GM19239 (cell line): ENCODE measurements at places on chromosomes 1 and 21.

- DNase-seq, result no peak
Observed at GRCh38 chr1:17121881-17122280, 2.6 kb upstream of the PADI2 start.

- DNase-seq, result no peak
Observed at GRCh38 chr1:110161849-110162248, 11.6 kb downstream of the SLC6A17 start.

GRCh38 chr1:219669556-219669955, 56.7 kb upstream of the ZC3H11B start:
- no peak for DNase-seq

- DNase-seq, result peak; percentile 25
Observed at GRCh38 chr1:228927946-228928898, 192.9 kb downstream of the RHOU start.

DNA sequence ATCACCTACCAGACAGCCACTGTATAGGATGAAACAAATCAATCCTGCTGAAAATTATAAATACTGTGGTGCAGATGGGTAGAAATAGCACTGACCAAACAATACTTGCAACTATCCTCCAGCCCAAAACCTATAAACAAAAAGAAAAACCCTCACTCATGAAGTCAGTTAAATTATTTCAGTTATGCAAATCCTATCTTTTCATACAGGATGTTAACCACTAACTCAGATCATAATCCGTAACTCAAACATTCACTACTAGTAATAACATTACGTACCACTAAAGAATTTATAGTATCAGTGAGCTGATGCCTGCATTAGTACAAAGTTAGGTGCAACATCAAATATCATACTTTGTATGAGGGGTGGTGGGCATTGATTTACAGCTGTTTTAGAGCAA, 2.6 kb downstream of the NDC1 start:
- DNase-seq, result no peak

GRCh38 chr1:93033029-93033428, 46.1 kb upstream of the MTF2 start:
- DNase-seq, result no peak

DNA sequence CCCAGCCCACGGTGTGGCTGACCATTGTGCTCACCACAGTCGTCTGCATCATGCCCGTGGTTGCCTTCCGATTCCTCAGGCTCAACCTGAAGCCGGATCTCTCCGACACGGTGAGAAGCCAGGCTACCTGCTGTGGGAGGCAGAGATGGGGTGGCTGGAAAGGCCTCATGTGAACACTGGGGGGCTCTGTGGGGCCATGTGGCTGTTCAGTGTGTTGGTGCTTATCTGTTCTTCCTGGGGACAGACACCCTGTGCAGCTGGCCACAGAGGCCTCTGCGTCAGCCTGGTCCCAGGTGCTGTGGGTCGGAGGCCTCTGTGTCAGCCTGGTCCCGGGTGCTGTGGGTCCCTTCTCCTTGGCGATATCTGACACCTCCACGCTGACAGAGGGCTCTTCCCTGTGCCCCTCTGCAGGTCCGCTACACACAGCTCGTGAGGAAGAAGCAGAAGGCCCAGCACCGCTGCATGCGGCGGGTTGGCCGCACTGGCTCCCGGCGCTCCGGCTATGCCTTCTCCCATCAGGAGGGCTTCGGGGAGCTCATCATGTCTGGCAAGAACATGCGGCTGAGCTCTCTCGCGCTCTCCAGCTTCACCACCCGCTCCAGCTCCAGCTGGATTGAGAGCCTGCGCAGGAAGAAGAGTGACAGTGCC, 23.2 kb downstream of the ATP8B2 start:
- DNase-seq, result no peak

DNA sequence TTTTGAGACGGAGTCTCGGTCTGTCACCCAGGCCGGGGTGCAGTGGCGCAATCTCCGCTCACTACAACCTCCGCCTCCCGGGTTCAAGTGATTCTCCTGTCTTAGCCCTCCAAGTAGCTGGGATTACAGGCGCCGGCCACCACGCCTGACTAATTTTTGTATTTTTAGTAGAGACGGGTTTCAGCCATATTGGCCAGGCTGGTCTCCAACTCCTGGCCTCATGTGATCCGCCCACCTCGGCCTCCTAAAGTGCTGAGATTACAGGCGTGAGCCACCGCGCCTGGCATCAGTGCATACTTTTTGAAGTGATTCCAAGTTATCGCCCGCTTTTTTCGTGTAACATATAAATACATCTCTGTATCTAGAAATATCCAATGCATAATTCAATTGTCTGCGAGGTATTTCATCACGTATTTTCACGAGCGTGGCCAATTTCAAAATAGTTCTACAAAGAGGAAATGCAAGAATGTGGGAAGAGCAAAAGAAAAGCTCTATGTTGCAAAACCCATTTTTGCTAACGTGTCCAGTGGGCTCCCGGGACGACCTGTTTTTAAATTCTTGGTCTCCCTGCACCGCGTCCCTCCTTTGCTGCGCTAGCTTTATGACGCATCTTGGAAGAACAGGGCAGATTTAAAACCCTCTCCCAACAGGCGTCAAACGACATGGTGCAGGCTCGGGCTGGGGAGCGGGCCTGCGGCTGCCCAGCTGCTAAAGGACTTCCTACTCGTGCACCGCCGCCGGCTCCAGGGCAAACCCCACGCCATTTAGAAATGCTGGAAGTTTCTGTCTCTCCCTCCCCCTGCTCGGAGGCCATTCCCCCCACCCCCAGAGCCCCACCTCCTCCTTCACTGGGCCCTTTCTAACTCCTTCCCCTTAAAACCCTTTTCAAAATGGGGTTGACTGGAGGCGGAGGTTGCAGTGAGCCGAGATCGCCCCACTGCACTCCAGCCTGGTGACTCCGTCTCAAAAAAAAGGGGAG, 923 bp upstream of the IFNGR2 start:
- DNase-seq, result no peak

- no peak for DNase-seq
Observed at GRCh38 chr1:1442069-1442770, 6.7 kb downstream of the VWA1 start.

GRCh38 chr1:115725600-115725999, 42.9 kb downstream of the CASQ2 start:
- DNase-seq, result no peak

DNA sequence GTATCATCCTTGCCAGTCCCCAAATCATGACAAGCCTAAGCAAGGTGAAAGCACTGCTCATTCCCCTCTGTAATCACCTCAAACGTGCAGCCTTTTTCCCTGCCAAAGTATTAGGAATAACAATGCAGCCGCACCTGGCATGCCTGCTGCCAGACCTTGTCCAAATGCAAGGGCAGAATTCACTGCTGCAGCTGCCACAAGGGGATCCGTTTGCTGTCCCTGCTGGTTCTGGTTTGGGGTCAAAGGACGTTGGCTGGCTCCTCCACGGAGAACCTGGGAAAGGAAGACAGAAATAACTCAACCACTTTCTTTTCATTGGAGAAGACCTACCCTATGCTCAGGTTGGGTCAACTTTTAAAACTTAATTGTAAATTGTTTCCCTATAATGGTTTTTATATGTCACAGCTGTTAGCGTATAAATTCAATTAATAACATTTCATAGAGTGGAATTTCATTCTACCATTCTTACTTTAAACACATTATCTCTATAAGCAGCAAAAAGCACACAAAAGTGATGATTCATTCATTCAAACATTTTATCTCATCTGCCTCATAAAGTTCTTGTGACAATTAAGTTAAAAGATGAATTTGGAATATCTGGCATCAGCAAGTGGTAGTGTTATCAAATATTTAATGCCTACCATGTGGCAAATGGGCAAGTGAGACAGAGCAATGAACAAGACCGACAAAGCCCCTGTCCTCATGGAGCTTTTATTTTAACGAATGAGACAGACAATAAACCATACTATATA, 59.8 kb upstream of the SDC3 start:
- DNase-seq, result no peak

DNA sequence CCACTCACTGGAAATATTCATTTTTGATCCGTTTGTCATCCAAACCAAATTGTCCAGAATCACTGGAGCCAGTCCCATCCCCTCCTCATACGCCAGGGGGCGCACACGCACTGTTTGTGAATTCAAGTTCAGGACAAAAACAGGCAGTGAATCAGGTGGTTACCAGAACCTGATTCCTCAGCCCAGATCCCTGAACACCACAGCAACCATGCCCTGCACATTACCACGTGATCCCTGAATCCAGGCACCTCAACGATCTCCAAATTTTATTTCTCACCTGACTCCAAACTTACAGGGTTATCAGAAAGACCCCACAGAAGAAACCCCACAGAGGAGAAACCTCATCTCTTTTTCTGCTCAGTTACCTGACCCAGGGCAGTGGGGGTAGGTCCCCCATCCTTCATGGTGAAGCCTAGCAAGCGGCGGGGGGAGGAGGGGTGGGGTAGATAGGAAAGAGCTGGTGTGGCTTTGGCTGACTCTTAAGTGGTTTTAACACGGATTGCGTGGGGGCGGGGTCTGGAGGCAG, 1.4 kb upstream of the PTPRF start:
- peak; percentile 91 for DNase-seq

GRCh38 chr1:207565546-207566468, 69.8 kb downstream of the CR1 start:
- DNase-seq, result no peak

- no peak for DNase-seq
Observed at GRCh38 chr1:58620259-58620658, 43.2 kb upstream of the TACSTD2 start.

- no peak for DNase-seq
Observed at GRCh38 chr21:45393833-45394638, 10.9 kb upstream of the COL18A1 start.

DNA sequence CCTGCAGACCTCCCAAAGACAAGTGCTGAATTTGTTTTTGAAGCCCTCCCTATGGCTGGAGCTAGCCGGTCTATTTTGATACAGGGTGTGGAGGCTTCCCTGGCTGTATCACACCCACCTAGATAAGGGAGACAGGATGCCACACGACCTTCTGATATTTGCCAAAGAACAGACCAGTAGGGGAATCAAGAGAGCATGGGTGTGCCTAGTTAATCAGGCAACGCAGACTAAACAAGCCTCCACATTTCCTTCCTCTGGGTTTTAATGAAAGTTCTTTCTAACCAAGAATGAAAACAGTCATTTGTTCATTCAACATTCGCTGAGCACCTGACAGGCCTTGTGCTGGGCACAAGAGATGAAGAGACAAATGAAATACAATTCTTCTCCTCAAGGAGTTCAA, 446.8 kb downstream of the PLPP3 start:
- no peak for DNase-seq

DNA sequence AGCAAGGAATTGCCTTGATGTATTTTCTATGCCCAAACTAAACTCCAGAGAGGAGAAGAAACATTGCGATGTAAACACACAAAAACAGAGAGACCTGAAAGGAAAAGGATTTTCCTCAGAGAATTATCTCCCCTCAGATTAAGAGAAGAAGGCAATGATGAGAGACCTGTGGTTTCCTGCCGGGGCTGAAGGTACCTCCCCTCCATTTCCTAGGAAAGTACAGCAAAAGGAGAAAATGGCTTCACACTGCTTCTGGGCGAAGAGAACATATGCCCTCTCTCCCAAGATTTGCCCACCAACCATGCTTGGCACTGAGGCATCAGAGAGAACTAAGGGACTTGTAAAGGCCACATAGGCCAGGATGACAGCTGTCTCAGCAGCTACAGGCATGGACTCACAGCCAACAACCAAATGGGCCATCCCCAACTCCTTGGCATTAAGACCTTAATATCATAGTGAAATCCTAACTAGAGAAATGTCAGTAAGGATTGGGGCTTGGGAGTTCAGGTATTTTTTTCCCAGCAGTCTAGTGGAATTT, 523.0 kb downstream of the PTPRC start:
- DNase-seq, result no peak

DNA sequence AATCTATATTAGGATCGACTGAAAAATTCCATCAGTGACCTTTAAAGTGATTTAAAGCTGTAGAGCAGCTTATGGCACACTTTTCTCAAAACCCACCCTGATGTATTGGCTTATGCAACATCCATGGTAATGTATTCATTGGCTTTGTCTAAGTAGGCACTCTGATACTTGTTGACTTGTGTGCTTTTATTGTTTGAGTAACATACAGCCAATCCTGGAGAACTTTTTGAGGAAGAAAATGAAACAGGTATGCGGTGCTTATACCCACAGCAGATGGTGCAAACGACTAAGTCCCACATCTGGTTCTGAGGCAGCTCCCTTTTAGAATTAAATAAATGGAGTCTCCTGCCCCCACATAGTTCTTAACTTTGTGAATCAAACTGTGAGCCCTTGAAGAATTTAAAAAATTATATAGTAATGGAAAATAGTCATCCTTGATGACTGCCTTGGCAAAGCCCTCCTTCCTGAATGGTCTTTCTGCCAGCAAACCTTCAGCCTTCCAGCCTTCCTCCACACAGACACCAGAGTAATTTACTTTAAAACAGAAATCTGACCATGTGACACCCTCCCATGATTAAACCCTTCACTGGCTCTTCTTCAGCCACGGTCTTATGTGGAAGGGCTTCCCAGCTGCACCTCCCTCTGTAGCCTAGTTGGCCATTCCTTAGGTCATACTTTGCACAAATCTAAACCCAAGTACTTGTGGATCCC, 116.0 kb downstream of the BCAR3 start:
- DNase-seq, result no peak

GRCh38 chr1:57633056-57633455, 209.2 kb upstream of the DAB1 start:
- DNase-seq, result no peak

- no peak for DNase-seq
Observed at GRCh38 chr1:63877816-63878215, 104.0 kb downstream of the ROR1 start.

- no peak for DNase-seq
Observed at GRCh38 chr1:30444401-30444800, 279.0 kb downstream of the MATN1 start.

DNA sequence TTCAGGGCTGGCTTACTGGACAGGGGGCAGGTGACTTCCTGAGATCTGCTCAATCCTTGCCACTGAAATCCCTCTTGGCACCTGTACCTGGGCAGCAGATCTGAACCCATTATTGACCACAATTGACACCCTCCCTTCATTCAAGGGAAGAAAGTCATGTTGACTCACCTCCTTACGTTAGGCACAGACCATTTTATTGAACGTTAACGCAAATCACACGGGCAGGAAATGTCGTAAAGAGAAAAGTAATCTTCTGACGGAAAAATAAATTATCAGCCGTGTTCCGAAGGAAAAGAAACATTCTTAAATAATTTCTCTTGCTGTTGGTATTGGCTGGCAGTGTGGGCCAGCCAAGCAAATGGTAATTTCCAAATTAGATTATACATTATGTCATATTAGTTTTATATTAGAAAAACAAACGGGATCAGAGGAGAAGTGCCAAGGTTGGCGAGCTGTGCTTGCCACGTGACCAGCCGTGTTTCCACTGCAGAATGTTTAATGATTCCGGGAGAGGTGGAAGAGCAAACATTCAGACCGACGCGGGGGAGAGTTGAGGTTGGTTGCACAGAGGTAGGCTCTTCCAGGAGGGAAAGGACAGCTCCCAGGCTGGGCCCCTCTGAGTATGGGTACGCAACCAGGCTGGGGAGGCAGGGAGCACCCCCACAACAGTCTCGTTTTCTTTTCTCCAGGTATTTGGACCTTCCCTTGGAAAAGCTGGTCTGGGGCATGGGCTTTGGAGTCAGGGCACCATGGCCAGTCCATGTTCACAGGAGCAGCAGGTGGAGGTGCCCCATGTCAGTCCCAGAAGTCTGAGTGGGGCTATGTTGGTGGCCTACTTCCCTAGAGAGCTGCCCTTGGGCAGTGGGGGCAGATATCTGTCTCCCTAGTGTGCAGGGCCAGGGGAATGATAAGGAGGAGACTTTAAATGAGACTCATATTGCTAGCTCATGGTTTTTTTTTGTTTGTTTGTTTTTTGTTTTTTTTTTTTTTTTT, 121.1 kb downstream of the FOXD2 start:
- no peak for DNase-seq
